ENCODE measurements at places on chromosomes 3 and 15.

GRCh38 chr3:72042397-72043203 is 257.7 kb upstream of the PROK2 start:
- H3K4me1 ChIP-seq: peaks cover 3% of the 10 kb centered on the region
- H3K27ac ChIP-seq: no peak overlapping the region
- H3K4me3 ChIP-seq: no peak overlapping the region
- DNase-seq: peak; percentile 65
- H3K36me3 ChIP-seq: no peaks in the 10 kb centered on the region
- H3K27me3 ChIP-seq: no peaks in the 10 kb centered on the region

GRCh38 chr3:105862217-105862616 is 6.6 kb downstream of the CBLB start:
- peaks cover 40% of the 10 kb centered on the region for H3K36me3 ChIP-seq
- no peak overlapping the region for H3K4me3 ChIP-seq
- no peaks in the 10 kb centered on the region for H3K27me3 ChIP-seq
- H3K4me1 ChIP-seq: peaks cover 9% of the 10 kb centered on the region
- DNase-seq: no peak

DNA sequence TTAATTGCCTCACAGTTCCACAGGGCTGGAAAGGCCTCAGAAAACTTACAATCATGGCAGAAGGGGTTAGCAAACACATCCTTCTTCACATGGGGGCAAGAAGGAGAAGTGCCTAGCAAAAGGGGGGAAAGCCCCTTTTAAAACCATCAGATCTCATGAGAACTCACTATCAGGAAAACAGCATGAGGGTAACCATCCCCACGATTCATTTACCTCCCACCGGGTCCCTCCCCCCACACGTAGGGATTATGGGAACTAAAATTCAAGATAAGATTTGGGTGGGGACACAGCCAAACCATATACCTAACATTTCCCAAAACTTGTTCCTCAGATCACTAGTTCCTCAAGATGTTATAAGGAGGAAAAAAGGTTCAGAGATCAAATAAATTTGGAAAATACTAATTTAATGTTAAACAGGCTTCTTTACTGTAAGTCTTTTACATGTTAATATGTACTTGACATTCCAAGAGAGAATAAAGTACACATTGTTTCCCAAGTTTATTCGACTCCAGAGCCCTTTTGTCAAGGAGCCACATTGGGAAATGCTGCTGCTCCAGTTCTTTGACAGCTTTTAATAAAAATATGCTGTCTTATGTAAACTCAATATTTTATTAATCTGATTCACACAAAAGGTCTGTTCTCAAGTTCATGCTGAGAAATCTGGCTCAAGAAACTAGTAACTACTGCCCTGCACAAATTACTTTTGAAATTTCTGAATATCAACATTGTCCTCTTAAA is 17.8 kb downstream of the HERC1 start:
- no peaks in the 10 kb centered on the region for H3K27me3 ChIP-seq
- no peaks in the 10 kb centered on the region for H3K36me3 ChIP-seq
- no peak overlapping the region for H3K4me3 ChIP-seq

- H3K27me3 ChIP-seq: no peaks in the 10 kb centered on the region
- no peak for DNase-seq
- peaks cover 5% of the 10 kb centered on the region for H3K36me3 ChIP-seq
- H3K27ac ChIP-seq: no peak overlapping the region
Observed at GRCh38 chr3:120021523-120021922, 72.7 kb downstream of the GSK3B start.

DNA sequence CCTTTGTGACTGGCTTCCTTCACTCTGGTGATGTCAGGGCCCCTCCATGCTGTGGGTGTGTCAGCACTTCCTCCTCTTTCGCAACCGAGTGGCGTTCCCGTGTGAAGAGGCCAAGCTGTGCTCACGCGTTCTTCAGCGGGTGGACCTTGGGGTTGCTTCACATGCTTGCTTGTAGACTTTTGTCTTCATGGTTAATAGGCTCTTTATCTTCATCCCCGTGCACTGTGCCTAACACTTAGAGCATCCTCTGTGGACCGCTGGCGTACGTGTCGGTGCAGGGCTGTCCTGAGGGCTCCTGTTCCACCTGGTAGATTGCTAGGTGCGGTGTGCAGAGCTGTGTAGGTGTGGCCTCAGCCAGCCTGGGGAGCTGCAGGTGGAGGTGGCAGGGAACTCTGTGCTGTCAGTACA is 182.3 kb downstream of the OR4M2 start:
- DNase-seq: no peak
- H3K27me3 ChIP-seq: no peaks in the 10 kb centered on the region
- H3K4me1 ChIP-seq: no peaks in the 10 kb centered on the region
- H3K36me3 ChIP-seq: no peaks in the 10 kb centered on the region
- peak overlapping the region; percentile 49 for H3K4me3 ChIP-seq

DNA sequence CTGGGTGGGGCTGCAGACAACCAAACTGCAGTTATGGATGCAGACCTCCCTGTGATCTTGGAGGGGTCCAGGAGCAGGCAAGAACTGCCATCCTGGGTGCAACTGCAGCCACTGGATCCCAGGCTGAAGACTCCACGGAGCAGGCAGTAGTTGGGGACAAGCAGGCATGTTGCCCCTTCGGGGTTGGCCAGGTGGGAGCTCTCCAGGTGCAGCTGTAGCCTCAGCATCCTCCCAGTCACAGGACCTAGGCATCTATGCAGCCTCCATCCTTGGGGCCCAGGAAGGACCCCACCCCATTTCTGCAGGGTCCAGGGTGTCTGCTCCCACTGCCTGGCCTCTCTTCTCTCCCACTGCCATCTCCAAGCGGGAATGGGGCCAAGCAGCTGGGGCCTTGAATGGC is 322.2 kb upstream of the RBMS3 start:
- no peaks in the 10 kb centered on the region for H3K4me1 ChIP-seq
- no peaks in the 10 kb centered on the region for H3K36me3 ChIP-seq
- DNase-seq: no peak

- peak; percentile 77 for DNase-seq
- no peak overlapping the region for H3K27ac ChIP-seq
- no peaks in the 10 kb centered on the region for H3K27me3 ChIP-seq
- H3K36me3 ChIP-seq: no peaks in the 10 kb centered on the region
- H3K4me1 ChIP-seq: peaks cover 6% of the 10 kb centered on the region
- peak overlapping the region; percentile 80 for H3K4me3 ChIP-seq
Observed at GRCh38 chr15:70762469-70763119, 764 bp downstream of the UACA start.

GRCh38 chr3:9695345-9695744 is 8.3 kb upstream of the CPNE9 start:
- peaks cover 59% of the 10 kb centered on the region for H3K36me3 ChIP-seq
- no peak overlapping the region for H3K4me3 ChIP-seq
- H3K4me1 ChIP-seq: no peaks in the 10 kb centered on the region
- no peak overlapping the region for H3K27ac ChIP-seq

- no peak overlapping the region for H3K27ac ChIP-seq
- H3K27me3 ChIP-seq: no peaks in the 10 kb centered on the region
- no peaks in the 10 kb centered on the region for H3K4me1 ChIP-seq
- H3K36me3 ChIP-seq: no peaks in the 10 kb centered on the region
- H3K4me3 ChIP-seq: no peak overlapping the region
Observed at GRCh38 chr3:14377838-14378169, 24.6 kb upstream of the SLC6A6 start.

DNA sequence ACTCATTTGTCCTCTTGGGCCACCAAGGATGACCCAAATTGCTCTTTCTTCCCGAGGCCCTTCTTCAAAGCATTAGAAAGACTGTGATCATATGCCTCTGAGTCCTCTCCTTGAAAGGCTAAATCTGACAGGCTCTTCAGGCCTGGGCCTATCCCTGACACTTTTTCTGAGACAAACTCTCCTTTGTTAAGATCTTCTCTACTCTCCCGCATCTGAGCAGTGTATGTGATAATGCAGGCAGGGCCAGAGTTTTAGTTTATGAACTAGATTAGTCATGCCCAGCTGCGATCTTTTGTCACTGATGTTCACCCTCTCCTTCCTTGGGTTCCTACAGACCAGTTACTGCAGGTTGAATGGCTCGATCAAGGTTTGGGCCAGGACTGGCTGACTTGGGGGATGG is 39.2 kb downstream of the MASP1 start:
- H3K4me1 ChIP-seq: peaks cover 12% of the 10 kb centered on the region
- no peak for DNase-seq

DNA sequence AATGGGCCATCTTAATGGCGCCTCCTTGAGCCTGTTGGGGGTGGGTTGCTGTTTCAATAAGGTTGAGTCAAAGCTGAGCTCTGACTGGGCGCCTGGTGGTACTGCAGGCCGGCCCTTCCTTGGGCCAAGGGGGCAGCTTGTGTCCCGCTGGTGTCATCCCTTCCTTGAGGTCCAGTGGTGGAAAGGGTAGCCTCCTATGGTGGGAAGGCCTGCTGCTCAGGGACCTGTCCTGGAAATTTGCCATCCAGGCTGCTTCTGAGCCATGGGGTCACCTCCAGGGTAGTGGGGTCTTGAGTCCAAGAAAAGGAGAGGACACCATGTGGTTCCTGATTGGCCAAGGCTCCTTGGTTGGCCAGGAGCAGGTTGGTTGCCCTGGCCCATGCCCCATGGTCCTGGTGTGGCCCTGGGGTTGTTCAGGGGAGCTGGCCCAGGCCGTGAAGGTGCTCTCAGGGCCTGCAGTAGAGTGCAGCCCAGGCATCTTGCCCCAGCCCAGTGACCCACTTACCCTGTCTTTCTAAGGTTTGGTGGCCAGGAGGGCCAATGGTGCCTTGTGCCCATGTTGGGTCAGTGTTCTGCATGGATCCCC is 188.7 kb downstream of the UBE3A start:
- H3K4me1 ChIP-seq: no peaks in the 10 kb centered on the region
- no peak overlapping the region for H3K4me3 ChIP-seq
- DNase-seq: no peak
- H3K27me3 ChIP-seq: no peaks in the 10 kb centered on the region
- H3K27ac ChIP-seq: no peak overlapping the region

- peak overlapping the region; percentile 41 for H3K27ac ChIP-seq
- no peak overlapping the region for H3K4me3 ChIP-seq
- DNase-seq: no peak
- H3K4me1 ChIP-seq: no peaks in the 10 kb centered on the region
- peaks cover 14% of the 10 kb centered on the region for H3K36me3 ChIP-seq
Observed at GRCh38 chr15:64619880-64620839, 155.2 kb downstream of the RBPMS2 start.

GRCh38 chr3:115363071-115363470 is 216.0 kb upstream of the ZBTB20 start:
- no peaks in the 10 kb centered on the region for H3K36me3 ChIP-seq
- no peak overlapping the region for H3K27ac ChIP-seq
- H3K4me3 ChIP-seq: no peak overlapping the region
- DNase-seq: no peak
- no peaks in the 10 kb centered on the region for H3K4me1 ChIP-seq

GRCh38 chr3:67661089-67661488 is 6.7 kb upstream of the SUCLG2 start:
- no peak for DNase-seq
- H3K4me3 ChIP-seq: no peak overlapping the region
- H3K27me3 ChIP-seq: no peaks in the 10 kb centered on the region
- H3K4me1 ChIP-seq: peaks cover 3% of the 10 kb centered on the region
- H3K36me3 ChIP-seq: no peaks in the 10 kb centered on the region
- no peak overlapping the region for H3K27ac ChIP-seq

- no peaks in the 10 kb centered on the region for H3K36me3 ChIP-seq
- H3K27ac ChIP-seq: no peak overlapping the region
- no peak for DNase-seq
- peaks cover 8% of the 10 kb centered on the region for H3K27me3 ChIP-seq
- H3K4me1 ChIP-seq: peaks cover 3% of the 10 kb centered on the region
Observed at GRCh38 chr3:40336101-40336500, 26.6 kb downstream of the EIF1B start.

DNA sequence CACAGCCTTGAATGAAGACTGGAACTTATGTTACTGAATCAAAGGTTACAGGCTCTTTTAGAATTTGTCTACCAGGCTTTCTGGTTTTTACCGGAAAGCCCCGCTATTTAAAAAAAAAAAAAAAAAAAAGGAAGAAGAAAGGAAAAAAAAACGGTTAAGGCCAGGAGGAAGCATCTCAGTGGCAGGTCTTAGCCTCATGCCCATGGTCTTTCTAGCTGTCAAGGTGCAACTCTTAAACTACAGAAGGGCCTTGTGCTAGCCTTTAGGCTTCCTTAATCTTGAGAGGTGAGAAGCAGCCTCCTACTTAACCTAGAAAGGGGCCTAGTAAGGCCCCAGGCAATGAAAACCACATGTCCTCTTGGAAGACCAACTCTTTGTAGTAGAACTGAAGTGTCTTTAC is 77.5 kb downstream of the TBC1D5 start:
- no peaks in the 10 kb centered on the region for H3K36me3 ChIP-seq
- no peak overlapping the region for H3K27ac ChIP-seq
- no peak for DNase-seq
- H3K4me1 ChIP-seq: peaks cover 4% of the 10 kb centered on the region
- H3K27me3 ChIP-seq: no peaks in the 10 kb centered on the region

DNA sequence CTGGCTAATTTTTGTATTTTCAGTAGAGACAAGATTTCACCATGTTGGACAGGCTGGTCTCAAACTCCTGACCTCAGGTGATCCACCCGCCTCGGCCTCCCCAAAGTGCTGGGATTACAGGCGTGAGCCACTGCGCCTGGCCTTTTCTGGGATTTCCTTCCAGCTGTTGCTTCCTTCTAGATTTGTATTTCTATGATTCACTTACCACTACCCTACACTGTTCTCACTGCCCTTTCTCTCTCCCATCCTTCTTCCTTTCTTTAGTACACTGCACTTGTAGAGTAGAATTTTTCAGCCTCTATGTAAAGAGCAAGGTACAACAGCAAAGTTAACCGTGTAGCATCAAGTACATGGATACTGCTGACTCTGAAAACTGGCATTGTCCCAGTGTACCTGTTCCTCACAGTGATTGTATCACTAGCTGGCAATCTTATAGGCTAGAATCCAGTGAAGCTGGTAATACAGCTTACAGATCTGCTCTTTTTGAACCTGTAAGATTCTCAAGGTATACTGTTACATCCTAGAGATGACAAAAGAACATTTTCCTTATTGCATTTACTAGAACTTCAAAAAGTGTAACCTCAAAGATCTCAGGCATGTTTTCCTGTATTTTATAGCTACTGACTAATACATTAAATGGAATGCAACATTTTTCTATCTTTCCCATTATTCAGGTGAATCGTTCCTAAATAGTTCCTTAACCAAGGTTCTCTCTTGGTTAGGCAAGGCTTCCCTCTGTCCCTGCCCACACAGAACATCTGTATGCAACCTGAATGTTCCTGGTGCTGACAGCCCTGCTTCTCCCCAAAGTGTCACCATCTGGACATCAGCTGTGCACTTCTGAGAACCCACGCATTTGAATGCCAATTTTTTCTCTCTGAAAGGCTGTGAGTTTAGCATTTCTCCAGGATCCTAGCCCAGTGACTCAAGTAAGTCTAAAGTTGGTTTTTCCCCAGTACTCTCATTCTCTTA is 74.1 kb upstream of the RAP2B start:
- H3K27ac ChIP-seq: no peak overlapping the region
- DNase-seq: no peak
- H3K36me3 ChIP-seq: no peaks in the 10 kb centered on the region
- H3K4me1 ChIP-seq: no peaks in the 10 kb centered on the region
- H3K27me3 ChIP-seq: no peaks in the 10 kb centered on the region

DNA sequence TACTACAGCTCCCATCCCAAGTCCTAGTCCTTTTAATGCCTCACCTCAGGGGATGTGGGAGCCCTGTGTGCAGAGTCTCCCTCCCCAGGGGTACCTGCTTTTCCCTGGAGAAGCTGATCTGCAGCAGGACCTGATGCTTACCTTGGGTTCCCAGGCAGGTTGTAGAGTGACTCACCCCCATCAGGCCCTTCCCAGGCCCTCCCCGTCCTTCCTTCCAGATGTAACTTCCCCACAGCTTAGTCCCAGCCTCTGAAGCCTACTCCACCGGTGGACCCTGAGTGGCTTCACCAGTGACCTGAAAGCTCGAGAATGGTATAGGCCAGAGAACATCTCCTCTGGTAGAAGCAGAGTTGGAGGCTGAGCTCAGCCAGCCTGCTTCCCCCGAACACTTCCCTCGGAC is 254.2 kb upstream of the STT3B start:
- H3K27me3 ChIP-seq: no peaks in the 10 kb centered on the region
- DNase-seq: no peak
